GDM1 (cell line): ENCODE measurements at places on chromosomes 5 and 9.

DNA sequence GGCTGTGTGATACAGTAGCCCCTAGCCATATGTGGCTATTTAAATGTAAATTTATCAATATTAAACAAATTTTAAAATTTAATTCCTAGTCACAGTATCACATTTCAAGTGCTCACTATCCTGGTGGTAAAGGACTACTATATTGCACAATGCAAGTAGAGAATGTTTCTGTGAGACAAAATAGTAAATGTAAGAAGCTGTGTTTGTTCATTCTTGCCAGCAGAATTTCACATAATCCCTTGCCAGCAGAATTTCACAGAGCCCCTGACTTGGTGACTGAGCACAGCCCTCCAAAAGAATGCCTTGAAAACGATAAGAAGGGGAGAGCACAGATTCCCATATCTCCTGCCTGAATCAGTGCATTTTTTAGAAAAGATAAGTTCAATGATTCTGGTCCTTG, 75.9 kb upstream of the SELENOP start:
- DNase-seq: no peak

GRCh38 chr5:85441156-85441555, 1056.5 kb upstream of the EDIL3 start:
- DNase-seq: no peak

- no peak for DNase-seq
Measured at GRCh38 chr5:142637871-142638270, 48.0 kb downstream of the FGF1 start.

DNA sequence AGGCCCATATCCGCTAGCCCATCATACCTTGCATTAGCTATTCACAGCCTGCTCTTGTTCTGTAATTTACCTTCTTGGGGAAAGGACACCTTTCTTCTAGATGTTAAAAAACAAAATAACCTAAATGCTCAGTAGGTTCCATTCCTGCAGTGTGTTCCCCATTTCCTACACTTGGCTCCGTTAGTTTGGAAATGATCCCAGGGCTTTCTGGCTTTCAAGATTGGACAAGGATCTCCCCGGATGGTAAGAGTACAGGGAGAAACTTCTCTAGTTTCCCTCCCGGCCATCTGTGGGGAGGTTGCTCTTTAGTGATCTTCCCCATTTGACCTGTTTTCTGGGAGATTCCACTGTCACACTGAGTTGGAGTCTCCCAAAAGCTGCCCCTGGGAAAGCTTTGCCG, 27.3 kb upstream of the STC2 start:
- DNase-seq: no peak

DNA sequence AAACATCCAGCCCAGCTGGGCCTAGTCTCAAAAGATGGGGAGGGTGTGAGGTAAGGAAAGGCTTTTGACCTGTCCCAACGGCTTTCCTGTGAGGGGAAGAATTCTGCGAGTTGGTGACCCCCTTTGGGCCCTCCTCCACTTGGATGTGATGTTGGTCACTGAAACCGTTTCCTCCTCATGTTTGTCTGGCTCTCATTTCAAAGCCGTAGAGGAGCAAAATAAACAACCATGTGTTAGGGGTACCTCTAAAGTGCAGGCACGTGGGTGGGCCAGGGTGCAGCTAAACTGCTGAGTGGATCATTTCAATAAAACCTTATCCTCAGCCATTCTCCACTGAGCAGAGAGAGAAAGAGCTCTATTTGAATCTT, 84.3 kb upstream of the MELK start:
- no peak for DNase-seq

- DNase-seq: no peak
Measured at GRCh38 chr9:31290731-31291130, 1093.7 kb upstream of the ACO1 start.

GRCh38 chr5:172745838-172746237, 25.2 kb downstream of the DUSP1 start:
- DNase-seq: no peak

DNA sequence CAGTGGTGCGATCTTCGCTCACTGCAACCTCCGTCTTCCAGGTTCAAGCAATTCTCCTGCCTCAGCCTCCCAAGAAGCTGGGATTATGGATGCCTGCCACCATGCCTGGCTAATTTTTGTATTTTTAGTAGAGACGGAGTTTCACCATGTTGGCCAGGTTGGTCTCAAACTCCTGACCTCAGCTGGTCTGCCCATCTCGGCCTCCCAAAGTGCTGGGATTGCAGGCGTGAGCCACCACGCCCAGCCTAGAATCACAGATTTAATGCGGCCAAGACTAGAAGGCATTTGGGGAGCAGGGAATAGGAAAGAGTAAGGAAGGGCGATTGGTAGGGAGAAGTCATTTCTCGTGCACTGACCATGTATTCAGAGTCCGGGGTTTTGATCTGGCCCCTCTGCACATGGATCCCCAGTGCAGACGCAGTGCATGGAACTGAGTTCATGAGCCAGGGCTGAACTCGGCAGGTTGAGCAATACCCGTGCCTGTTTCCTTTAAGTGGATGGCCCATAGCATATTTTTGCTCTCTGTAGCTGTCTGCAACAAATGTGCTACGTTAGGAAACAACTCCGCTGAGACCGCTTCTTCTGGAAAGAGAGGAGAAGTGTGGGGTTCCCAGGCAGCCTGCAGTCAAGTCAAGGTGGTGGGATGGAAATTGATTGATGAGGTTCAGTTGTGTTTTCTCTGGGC, 3.4 kb upstream of the HMCN2 start:
- DNase-seq: no peak

DNA sequence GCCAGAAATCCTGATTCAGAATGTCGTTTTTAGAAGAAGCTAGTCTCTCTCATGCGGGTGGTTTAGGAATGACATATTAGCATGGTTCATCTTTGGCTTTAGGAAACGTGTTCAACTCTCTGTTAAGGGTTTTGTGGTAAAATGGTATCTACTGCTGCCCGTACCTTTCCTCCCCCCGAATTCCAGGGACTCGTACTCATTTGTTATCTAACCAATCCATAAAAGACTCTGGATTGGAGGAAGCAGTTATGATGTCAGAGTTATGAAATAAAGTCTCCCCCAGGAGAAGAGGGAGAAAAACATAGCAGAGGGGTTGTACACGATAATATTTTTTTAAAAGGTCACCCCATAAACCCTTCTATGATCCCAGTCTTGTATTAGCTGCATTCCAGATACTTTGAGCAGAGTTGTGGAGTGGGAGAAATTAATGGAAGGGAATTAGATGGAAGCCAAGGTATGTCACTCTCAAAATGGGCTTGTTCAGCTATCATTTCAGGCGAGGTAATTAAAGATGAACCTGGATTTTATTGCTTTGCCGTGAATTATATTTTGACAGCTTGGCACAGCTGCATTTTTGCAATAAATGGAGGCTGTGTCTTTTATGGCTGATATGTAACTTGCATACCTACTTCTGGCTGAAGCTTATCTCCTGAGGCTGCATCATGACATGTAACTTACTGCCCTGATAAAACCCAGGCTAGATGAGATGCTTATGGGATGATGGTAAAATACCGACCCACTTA, 31.3 kb downstream of the RAI14 start:
- DNase-seq: no peak

- DNase-seq: no peak
Measured at GRCh38 chr5:154098465-154098864, 59.7 kb downstream of the MFAP3 start.

DNA sequence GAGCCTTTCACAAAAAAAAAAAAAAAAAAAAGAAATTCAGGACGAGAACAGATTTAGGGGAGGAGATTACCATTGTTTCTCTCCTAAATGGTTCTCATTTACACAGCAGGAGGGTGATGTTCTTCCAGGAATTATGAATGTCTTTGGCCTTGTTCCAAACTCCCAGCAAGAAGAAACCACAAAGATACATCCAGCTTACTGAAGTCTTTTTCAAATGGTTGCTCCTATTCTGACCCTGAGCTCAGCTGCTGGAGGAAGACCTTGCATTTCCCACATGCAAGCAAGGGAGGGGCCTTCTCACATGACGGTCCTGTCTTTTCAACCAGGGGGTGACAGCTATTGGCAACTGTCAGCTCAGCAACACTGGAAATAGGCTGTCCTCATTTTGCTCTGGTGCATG, 203.0 kb upstream of the VLDLR start:
- DNase-seq: no peak

DNA sequence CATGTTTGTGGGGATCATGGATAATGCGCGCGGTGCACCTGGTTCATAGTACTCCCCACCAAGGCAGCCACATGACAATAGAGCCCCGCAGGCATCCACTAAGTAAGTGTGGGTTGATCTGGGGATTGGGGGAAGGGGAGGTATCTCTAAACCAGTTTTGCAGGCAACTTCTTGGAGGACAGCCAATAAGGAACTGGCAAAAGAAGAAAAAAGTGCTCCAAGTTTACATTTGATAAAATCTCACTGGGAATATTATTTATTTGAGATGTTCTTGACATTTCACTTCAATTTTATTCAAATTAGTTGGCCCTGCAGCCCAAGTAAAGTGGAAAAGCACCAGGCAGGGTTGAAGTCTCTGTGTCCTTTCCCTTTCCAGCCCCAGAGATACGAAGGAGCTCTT, 8.5 kb downstream of the FBP1 start:
- no peak for DNase-seq

GRCh38 chr5:126499853-126500342, 76.7 kb downstream of the GRAMD2B start:
- no peak for DNase-seq

DNA sequence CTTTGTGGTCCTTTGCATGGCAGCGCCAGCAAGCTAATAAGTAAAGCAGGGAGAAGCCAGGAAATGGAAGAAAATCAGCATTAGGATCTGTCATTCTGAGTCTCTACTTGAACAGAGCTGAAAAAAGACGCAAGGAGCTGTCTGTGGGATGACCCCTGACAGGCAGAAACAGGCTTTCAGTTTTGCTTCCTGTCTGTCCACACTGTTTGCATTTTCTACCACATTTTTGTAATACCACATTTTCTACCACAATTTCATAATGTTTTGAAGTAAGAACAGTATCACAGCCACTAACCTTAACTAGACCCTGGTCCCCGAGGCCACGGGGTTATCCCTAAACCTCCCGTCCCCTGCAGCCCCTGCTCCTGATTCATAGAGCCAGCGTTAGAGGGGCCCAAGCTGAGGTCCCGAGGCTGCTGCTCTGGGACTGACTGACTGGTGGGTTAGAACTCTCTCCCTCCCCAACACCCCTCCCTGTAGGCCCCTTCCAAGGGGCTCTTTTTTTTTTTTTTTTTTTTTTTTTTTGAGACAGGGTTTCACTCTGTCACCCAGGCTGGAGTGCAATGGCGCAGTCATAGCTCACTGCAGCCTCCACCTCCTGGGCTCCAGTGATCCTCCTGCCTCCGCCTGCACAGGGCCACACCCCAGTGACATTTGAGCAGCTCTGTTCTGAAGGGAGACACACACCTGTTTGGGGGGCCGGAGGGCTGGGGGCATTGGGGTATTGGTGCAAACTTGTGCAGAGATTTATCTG, 4.0 kb upstream of the CLIC3 start:
- peak; percentile 26 for DNase-seq

- DNase-seq: no peak
Measured at GRCh38 chr9:38434365-38434764, 10.1 kb upstream of the IGFBPL1 start.

DNA sequence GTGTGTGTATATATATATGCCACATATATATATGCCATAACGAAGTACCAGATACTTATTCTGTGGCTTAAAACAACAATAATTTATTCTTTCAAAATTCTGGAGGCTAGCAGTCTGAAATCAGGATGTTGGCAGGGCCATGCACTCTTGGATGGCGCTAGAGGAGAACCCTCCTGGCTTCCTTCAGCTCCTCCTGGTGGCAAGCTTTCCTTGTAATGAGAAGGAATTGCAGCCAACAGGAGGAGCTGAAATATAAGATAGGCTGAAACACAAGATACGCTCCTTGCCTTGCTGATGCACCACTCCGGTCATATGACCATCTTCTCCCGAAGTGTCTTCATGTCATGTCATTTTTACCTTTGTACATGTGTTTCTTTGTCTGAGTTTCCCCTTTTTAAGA, 368.1 kb upstream of the CTNND2 start:
- DNase-seq: no peak

- no peak for DNase-seq
Measured at GRCh38 chr5:171521679-171522078, 102.2 kb downstream of the FGF18 start.

- DNase-seq: peak; percentile 13
Measured at GRCh38 chr5:179762079-179762780, 29.6 kb downstream of the MAML1 start.

DNA sequence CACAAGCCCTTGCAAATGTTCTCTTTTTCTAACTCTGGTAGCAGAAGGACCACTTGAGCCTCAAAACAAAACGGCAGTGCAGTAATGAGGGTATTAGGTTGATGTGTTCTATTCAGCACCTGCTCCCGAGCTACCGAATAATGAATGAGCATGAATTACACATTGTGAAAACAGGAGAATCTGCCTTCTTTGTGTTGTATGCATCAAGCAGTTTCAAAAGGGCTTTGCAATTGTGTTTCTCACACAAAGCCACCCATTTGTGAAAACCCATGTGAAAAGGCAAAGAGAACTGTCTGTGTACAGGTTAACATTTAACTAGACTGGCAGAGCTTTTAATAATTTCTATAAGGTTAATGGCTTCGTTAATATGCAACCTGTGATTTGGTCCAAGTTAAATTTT, 97.8 kb downstream of the STK32A start:
- DNase-seq: no peak

- DNase-seq: no peak
Measured at GRCh38 chr5:90337449-90338052, 72.0 kb downstream of the CETN3 start.

- DNase-seq: peak; percentile 41
Measured at GRCh38 chr9:33415501-33416038, 13.2 kb upstream of the AQP7 start.

DNA sequence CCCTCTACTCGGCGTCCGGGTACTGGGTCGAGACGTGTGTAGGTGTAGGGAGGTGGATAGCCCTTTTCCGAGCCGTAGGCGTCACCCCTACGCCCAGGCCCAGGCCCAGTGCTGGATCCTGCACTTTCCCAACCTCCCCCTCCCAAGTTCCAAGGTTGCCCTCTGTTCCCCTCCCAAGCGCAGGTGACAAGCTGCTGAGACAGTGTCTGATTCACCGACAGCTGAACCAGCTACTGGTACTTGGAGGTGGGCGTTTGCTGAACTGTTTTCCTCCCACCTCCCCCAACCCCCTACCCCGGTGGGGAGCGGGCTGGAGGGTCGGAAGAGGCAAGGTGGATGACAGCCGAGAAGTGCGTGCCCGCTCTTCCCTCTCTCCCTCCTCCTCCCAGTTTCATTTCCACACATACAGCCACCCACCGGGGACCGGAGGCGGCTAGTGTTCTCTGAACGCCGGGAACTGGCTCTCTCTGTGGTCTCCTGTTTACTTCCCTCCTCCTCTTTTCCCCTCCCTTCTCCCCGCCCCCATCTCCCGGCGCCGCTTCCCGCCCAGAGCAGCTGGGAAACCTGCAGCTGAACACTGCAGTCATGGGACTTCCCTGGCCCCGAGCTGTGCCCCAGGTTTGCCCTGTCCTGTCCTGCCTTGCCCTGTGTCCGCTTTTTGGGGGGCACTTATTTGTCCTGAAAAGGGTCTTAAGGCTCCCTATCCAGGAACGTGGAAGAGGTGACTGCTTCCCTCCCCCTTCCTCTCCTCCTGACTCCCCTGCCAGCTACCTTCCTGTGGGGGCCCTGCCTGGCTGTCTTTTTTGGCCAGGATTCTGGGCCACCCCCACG, 6.2 kb upstream of the KLF9 start:
- DNase-seq: peak; percentile 78

- no peak for DNase-seq
Measured at GRCh38 chr9:122138560-122139268, 20.9 kb downstream of the NDUFA8 start.
